ENCODE measurements at places on chromosomes 13 and 19. TPM values are rescaled to one million over a fixed set of nuclear protein-coding genes. Genes with fewer than 3 reads are reported as not detected.

The SARS2 gene
- total RNA-seq: 54.5 TPM

The ZNF221 gene
- 0.68 TPM for total RNA-seq

The TINCR gene
- 2.4 TPM for total RNA-seq

The PSG7 gene
- total RNA-seq: not detected

The SPRED3 gene
- total RNA-seq: 2.2 TPM

The GRK1 gene
- total RNA-seq: 0.19 TPM

The ZNF541 gene
- 0.06 TPM for total RNA-seq

The FFAR3 gene
- total RNA-seq: not detected

The ONECUT3 gene
- 0.02 TPM for total RNA-seq

The ZNF813 gene
- total RNA-seq: 0.32 TPM

The MAST1 gene
- total RNA-seq: 1.8 TPM

The CACNG6 gene
- total RNA-seq: 11.8 TPM

The GPR4 gene
- total RNA-seq: 0.49 TPM

The LILRB5 gene
- 0.05 TPM for total RNA-seq

The KIR3DL2 gene
- not detected for total RNA-seq

The TBXA2R gene
- total RNA-seq: 1.6 TPM

The KL gene
- 0.02 TPM for total RNA-seq

The IZUMO1 gene
- total RNA-seq: not detected

The METTL21C gene
- total RNA-seq: not detected

The CYP2S1 gene
- 16.4 TPM for total RNA-seq

The ZNF549 gene
- 1.7 TPM for total RNA-seq

The CPB2 gene
- total RNA-seq: 0.08 TPM

The RXFP2 gene
- total RNA-seq: not detected

The ZNF575 gene
- 1.9 TPM for total RNA-seq

The KLK13 gene
- total RNA-seq: 0.15 TPM

The ZNF66 gene
- not detected for total RNA-seq

The MYO9B gene
- total RNA-seq: 32.2 TPM

The PSG11 gene
- not detected for total RNA-seq

The URAD gene
- total RNA-seq: not detected

The FCAR gene
- total RNA-seq: not detected

The C13orf42 gene
- not detected for total RNA-seq

The ZNF441 gene
- total RNA-seq: not detected

The DKKL1 gene
- total RNA-seq: 0.64 TPM

The CYP2A6 gene
- not detected for total RNA-seq

The NKG7 gene
- total RNA-seq: not detected

The PCDH17 gene
- not detected for total RNA-seq
